T-helper 2 cell (primary cell): ENCODE measurements at places on chromosomes 12 and 14.

- peak; percentile 4 for DNase-seq
Observed at GRCh38 chr14:101506926-101507835, 54.1 kb upstream of the DIO3 start.

- no peak for DNase-seq
Observed at GRCh38 chr14:101571004-101571403, 9.7 kb downstream of the DIO3 start.

DNA sequence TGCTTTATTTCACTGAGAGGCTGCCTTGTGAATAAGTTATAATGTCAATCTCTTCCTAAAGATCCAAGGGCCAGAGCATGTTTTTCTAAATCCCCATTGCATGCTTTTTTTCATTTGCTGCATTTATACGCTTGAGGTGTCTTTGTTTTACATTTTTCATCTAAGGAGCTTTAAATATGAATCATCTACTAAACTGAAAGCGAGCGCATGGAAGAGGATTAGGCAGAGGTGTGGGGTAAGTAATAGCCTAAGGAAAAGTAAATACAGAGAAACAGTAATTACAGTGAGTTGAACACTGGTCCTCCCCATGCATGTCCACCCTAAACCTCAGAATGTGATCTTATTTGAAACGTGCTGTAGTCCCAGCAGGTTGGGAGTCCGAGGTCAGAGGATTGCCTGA, 76.4 kb upstream of the METAP2 start:
- DNase-seq, result no peak

GRCh38 chr12:104566244-104566993, 109.7 kb downstream of the CHST11 start:
- no peak for DNase-seq
